ENCODE measurements at places on chromosomes 3 and 15.

GRCh38 chr3:187870360-187871203 is 125.3 kb upstream of the BCL6 start:
- no peak for DNase-seq

DNA sequence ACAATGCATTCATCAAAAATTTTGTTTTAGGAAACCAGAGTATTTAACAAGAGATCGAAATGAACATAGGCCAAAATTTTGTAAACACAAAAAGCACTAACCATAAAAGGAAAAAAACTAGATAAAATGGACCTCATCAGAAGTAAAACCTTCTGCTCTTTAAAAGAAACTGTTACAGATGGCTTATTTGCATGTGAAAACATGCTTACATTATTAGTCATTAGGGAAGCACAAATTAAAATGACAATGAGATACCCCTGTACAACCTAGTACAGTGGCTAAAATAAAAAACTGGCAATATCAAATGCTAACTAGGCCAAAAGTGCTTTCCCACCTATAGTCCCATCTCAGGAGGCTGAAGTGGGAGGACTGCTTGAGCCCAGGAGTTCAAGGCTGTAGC is 19.3 kb downstream of the UBR1 start:
- no peak for DNase-seq

DNA sequence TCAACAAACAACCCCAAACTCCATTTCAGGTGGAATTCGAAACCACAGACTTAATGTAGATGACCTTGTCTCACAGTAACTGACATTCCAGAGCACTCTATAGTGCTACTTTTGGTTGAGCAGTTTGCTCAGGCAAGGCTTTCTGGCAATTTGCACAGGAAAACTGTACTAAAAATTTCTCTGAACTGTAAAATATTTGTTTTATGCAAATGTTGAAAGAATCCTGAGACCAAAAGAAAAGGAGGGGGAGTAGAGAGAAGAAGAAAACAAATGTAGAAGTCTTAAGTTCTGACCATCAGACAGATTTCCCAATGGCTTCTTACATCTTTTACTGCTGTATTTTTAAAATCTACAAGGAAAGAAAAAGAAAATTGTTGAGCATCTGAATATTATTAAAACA is 53.5 kb downstream of the DTWD1 start:
- no peak for DNase-seq

DNA sequence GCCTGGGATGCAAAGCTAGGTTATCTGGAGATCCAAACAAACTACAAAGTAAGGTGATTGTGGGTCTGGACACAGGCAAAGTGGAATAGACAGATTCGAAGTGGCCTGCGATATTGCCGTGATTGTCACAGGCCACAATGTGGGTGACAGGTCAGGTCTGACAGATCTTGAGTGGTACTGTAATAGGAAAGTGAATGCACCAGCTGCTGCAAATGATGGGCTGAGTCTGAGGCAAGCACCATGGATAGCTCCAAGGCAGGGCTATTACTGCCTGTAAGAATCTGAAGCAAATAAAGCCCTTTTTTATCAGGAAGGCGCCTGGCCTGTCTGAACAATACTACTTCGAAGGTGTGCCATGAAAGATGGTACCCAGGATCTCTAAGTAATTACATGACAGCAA is 10.0 kb downstream of the ARMC8 start:
- no peak for DNase-seq

GRCh38 chr15:63202861-63203260 is 13.5 kb downstream of the RAB8B start:
- no peak for DNase-seq

GRCh38 chr15:91975241-91975978 is 121.9 kb downstream of the SLCO3A1 start:
- no peak for DNase-seq

GRCh38 chr3:134364061-134364935 is 9.9 kb downstream of the AMOTL2 start:
- DNase-seq = peak; percentile 68

- no peak for DNase-seq
Observed at GRCh38 chr15:28896951-28897350, 11.2 kb downstream of the APBA2 start.

All from nucleus accumbens (tissue), 56 donors.